ENCODE measurements at places on chromosomes 3 and 15. TPM values are rescaled to one million over a fixed set of nuclear protein-coding genes. Genes with fewer than 3 reads are reported as not detected.

DNA sequence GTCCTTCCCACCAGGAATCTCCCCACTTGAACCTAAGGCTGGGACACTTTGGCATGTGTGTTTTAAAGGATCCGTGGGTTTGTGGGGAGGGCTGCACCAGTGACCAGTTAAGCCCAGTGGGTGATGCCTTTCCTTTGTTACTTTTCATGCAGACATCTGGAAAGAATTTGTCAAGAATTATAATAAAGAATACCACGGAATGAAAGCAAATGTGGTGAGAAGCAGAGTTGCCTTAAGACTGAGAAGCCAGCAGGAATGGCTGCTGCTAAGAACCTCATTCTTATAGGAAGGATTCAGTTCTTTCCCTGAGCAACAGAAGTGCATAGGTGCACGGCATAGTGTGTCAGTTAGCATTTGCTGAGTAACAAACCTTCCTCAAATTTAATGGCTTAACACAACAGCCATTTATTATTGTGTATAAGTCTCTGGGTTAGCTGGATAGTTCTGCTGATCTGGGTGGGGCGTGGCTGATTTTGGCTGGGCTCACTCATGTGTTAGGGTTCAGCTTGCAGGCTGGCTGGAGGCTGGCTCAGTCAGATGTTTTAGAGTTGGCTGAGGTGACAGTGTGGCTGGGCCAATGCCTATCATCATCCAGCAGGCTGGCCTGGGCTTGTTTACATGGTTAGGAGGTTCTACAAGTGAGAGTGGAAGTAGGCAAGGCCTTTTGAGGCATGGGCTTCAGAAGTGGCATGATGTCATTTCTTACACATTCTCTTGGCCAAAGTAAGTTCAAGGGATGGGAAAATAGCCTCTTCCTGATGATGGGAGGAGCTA lies 262.7 kb upstream of the CTDSPL start:
- no peak for DNase-seq

GRCh38 chr15:66682246-66682645 lies 19.8 kb upstream of the SMAD6 start:
- no peak for DNase-seq

- no peak for DNase-seq
Observed at GRCh38 chr15:89802231-89802928, 12.3 kb downstream of the ANPEP start.

DNA sequence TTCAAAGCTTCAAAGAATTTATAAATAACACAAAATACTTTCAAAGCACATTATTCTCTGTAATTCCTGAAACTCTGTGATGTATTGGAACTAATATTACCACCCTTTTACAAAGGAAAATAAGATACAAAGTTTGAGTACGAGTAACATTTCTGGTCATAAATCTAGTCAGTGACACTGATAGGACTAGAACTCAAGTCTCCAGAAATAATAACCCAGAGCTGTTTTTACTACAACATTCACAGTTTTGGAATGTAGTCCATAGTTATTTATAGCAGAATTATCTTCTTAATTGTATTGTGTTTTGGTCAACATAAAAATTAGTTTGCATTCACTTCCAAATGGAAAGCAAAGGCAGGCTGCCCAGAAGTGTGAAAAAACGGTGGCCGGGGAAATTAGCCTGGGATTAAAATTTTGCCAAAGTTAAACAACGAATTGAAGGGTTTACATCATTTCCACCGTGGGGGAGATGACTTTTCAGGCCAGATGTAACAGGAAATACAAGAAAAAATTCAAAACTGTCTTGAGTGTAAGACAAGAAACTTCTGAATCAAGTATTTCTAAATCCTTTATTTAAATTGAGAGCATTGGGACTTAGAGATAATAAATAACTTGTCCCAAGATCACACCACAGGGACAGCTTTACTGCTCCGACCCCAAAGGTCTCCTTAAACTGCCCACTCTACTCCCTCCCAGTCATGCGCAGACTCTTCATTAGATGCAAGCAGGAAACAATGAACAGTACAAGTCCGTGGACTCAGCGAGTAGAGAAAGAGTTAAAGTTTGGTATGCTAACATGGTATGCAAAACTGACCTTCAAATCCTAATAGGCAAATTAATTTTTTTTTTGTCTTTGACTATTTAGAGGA lies 74.3 kb upstream of the VGLL4 start:
- peak; percentile 47 for DNase-seq

- DNase-seq, result no peak
Observed at GRCh38 chr3:52891164-52891563, 6.2 kb downstream of the STIMATE start.

GRCh38 chr3:112092496-112093179 lies 6.4 kb downstream of the C3orf52 start:
- no peak for DNase-seq

GRCh38 chr3:60386306-60386705 lies 864.9 kb downstream of the FHIT start:
- no peak for DNase-seq

- DNase-seq, result no peak
Observed at GRCh38 chr3:186789554-186790260, 6.3 kb downstream of the EIF4A2 start.

- no peak for DNase-seq
Observed at GRCh38 chr15:99275525-99276128, 24.3 kb downstream of the LRRC28 start.

- no peak for DNase-seq
Observed at GRCh38 chr15:66126031-66126441, 127.5 kb downstream of the MEGF11 start.

- DNase-seq, result no peak
Observed at GRCh38 chr15:51838270-51838669, 8.8 kb downstream of the TMOD3 start.

DNA sequence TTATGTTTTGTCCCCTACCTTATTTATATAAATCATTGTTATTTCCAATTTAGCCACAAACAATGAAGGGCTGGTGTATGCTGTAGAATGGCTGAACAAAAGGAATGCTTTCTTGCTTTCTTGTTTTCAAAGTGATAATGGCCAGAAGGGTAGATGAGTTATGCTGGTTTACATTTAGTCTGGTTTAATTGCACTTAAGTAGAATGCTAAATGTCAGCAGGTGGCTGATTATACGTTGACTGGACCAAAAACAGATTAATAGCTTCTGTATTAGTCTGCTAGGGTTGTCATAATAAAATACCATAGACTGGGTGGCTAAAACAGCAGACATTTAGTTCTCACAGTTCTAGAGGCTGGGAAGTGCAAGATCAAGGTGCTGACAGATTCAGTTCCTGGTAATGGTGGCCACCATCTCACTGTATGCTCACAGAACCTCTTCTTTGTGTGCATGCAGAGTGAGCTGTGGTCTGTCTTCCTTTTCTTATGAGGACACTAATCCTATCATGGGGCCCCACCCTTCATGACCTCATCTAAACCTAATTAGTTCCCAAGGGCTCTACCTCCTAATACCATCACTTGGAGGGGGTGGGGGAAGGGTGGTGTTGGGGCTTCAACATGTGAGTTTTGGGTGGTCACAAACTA lies 17.1 kb upstream of the XIRP1 start:
- DNase-seq, result no peak

DNA sequence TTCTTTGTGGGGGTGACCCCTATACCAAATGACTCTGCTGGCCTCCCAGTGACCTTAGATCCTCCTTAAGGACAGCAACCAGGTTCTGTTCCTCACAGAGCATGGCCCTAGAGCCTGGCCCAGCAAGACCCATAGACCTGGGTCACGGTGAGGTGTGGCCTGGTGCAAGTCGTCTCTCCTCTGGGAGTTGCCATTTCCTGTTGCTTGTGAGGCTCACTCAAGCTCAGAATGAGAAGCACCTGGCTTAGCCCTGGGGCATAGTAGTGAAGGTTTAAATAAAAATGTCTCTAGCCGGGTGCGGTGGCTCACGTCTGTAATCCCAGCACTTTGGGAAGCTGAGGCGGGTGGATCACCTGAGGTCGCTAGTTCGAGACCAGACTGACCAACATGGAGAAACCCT lies 131.3 kb downstream of the SMAD6 start:
- DNase-seq, result no peak

- no peak for DNase-seq
Observed at GRCh38 chr15:36591536-36592411, 12.3 kb downstream of the CDIN1 start.

DNA sequence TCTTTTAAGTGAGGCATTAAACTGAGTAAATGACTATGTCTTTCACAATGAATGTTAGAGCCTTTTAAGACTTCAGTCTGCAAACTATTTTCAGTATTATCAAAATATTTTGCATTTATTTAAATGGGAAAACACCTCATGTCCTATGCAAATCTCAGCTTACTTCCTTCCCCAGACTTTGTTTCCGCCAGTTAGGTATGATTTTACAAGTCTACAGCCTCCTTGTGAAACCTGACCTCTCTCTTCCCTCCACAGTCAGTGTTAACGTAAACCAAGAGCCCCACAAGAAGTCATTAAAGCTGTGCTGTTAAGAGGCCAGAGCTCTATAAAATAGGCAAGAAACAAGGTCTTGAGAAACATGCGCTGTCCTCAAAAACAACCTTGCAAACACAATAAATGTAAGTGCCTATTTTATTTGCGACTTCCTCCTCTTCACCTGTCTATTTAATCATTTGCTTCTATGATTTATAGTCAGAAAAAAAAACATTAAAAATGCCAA lies 48.3 kb downstream of the PRTG start:
- peak; percentile 7 for DNase-seq

GRCh38 chr3:97841304-97841703 lies 19.5 kb downstream of the CRYBG3 start:
- no peak for DNase-seq

- peak; percentile 38 for DNase-seq
Observed at GRCh38 chr3:139937674-139938279, 2.8 kb downstream of the CLSTN2 start.

GRCh38 chr3:158094235-158095110 lies 11.7 kb downstream of the SHOX2 start:
- DNase-seq, result no peak

GRCh38 chr3:15110206-15110605 lies 11.3 kb upstream of the RBSN start:
- DNase-seq, result no peak

GRCh38 chr15:31256378-31257265 lies 70.0 kb upstream of the KLF13 start:
- DNase-seq, result no peak

DNA sequence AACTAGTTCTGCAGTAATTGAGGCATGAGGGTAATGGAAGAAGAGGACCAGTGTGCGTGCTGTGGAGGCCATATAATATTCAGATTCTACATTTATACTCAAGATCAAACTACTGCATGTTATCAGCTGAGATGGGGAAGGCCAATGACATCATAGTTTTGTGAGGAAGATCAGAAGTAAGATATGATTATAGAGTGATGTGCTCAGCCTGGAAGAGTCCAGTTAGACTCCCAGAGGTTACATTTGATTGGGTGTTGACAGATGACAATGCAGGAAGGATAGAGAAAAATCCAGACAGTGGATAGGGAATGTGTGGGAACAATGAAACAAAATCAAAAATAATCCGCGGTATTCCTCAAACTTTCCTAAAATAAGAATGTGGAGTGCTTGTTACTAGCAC lies 35.4 kb downstream of the GOLIM4 start:
- no peak for DNase-seq

DNA sequence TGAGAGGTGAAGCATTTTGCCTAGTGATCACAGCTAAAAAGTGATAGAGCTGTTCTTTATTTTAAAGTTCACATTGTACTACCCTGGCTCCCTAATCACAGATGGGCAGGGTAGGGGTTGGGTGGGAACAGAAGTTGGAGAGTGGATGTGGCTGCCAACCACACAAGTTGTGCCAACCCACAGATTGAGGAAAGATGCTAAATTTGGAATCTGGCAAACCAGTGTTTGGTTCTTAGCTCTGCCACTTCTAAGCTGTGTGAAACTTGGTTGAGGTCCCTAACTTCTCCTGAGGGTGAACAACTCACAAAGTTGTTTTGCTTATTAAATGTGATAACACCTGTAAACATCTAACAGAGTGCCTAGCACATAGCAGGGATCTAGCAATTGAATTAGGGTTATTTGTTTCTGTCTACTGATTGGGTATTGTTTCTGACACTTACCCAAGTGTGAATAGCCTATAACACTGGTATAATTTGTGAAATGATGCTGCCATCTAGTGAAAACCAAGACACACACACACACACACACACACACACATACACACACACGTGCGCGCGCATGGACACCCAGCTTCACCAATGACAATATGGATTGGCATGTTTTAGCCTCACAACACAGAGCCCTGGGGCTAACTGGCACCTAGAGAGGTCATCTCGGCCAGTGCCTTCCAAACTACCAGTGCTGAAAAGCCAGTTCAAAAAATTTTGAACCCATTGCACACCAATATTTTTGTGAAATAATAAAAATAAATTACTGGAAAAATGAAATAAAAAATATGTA lies 25.3 kb downstream of the ADGRG7 start:
- DNase-seq, result no peak

DNA sequence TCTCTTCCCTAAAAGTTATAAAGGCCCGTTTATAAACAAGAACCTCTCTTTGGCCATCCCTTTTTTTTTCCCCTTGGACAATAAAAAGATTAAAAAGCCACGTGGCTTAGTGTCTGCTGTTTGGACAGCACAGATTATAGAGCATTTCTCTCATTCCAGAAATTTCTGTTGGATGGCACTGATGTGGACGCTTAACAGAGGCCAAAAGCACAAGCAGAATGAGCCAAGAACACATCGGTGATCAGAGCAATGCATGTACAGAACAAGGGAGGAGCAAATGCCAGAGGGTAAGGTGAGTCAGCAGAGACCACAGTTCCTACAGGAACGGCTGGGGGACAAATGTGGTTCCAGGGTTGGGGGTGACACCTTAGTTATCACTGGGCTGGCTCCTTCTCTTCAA lies 30.3 kb upstream of the CTNNB1 start:
- DNase-seq, result no peak

EPB42 gene
- polyA plus RNA-seq, result 10.0 TPM

ZBTB11 gene
- 18.8 TPM for polyA plus RNA-seq

ICE2 gene
- polyA plus RNA-seq, result not detected

HHATL gene
- polyA plus RNA-seq, result 19.8 TPM

ERC2 gene
- polyA plus RNA-seq, result 1.4 TPM

NIPA2 gene
- 45.8 TPM for polyA plus RNA-seq

ALAS1 gene
- polyA plus RNA-seq, result 30.9 TPM

CDCP1 gene
- polyA plus RNA-seq, result 0.50 TPM

FMN1 gene
- 2.2 TPM for polyA plus RNA-seq

RBMS3 gene
- 31.2 TPM for polyA plus RNA-seq

MLF1 gene
- polyA plus RNA-seq, result 100 TPM

GOLGA6L7 gene
- 0.15 TPM for polyA plus RNA-seq

CCDC39 gene
- 4.2 TPM for polyA plus RNA-seq

SPATA12 gene
- 0.22 TPM for polyA plus RNA-seq

NEO1 gene
- 56.6 TPM for polyA plus RNA-seq

ABCC5 gene
- 25.2 TPM for polyA plus RNA-seq

THRB gene
- 0.86 TPM for polyA plus RNA-seq

CHL1 gene
- 14.8 TPM for polyA plus RNA-seq

SCAANT1 gene
- 1.3 TPM for polyA plus RNA-seq

HCLS1 gene
- polyA plus RNA-seq, result 6.2 TPM
